Amygdala (tissue), 56 donors: ENCODE measurements at places on chromosomes 6 and 20.
A peak's percentile ranks its signal among the peaks of the same experiment; 100 is the strongest.

- no peak for DNase-seq
Observed at GRCh38 chr6:45647341-45648261, 269.9 kb upstream of the SUPT3H start.

DNA sequence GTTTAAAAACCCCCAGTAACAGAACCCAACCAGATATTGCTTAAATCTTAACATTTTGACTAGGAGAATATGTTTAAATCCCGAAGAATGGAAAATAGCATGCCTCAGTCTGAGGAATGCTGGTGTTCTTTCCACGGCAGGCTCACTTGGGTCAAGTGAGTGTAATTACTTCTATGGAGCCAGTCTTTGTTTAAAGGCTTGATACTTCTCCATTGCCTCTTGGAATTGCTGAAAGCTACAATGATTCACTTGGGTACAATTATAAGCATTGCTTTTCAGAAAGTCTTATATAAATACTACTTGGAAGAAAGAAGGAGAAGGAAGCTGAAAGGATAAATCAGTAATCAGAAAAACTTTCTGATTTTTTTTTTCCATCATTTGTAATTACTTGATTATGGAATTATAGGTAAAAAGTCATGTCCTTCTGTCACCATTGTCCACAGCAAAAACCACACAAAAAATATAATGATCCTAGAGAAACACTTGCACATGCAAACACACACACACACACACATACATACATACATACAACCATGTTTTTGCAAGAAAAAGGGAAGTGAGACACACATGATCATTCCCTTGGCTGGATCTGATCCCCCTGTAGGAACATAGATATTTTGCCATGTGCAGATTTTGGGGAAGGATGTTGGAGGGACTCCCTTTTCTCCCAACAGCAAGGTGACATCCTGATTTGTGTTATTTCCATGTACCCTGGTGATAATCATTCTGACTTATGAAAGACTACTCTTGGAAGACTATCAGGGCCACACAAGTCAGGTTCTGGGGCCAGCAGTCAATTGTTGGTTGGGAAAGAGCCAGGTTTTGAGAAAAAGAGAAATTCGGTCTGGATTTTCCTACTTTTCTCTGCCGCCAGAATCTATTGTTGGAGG, 396.0 kb upstream of the BTBD3 start:
- DNase-seq: no peak

DNA sequence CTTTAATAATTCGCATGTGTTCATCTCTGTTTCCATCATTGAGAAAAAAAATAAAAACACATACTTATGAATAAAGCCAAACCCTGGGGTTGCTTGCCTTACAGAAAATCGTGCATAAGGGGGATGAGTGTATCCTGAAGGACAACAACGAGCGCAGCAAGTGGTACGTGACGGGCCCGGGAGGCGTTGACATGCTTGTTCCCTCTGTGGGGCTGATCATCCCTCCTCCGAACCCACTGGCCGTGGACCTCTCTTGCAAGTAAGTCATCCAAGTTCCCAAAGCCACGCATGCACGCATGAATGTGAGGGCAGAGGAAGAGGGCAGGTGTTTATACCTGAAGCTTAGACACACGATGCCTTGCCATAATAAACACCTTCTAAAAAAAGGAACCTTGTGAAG, 20.9 kb upstream of the SNRNP48 start:
- DNase-seq: no peak

GRCh38 chr6:11140056-11140455, 28.5 kb upstream of the ERVFRD-1 start:
- DNase-seq: no peak

- DNase-seq: no peak
Observed at GRCh38 chr6:46136831-46137230, 7.0 kb downstream of the ENPP4 start.

- DNase-seq: no peak
Observed at GRCh38 chr6:170080828-170081371, 210.0 kb downstream of the DLL1 start.

DNA sequence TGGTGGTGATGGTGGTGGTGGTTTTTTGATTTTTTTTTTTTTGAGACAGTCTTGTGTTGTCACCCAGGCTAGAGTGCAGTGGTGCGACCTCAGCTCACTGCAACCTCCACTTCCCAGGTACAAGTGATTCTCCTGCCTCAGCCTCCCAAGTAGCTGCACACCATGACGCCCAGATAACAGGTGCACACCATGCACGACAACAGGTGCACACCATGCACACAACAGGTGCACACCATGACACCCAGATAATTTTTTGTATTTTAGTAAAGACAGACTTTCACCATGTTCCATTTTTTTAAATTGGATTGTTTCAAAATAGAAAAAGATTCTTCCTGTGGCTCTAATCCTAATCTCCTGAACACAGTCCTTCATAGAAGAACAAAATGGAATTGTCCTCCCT, 257.9 kb downstream of the ALDH8A1 start:
- no peak for DNase-seq

DNA sequence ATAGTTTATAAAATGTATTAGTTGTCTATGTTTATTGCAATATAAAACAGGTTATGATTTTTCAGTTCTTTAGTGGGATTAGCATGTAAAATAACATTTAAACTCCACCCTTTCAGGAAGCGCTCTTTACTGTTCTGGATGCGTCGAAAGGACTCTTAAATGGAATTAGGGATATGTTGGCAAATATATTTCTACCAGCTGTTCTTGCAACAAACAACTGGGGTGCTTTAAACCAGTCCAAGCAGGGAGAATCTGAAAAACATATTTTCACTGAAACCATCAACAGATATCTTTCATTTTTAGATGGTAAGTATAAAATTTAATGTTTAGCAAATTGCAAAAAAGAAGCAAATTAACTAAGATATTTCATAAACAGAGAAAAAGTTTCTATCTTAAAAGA, 21.8 kb downstream of the DNAH8 start:
- DNase-seq: no peak

GRCh38 chr20:370977-371754, 9.4 kb upstream of the TRIB3 start:
- DNase-seq: no peak

DNA sequence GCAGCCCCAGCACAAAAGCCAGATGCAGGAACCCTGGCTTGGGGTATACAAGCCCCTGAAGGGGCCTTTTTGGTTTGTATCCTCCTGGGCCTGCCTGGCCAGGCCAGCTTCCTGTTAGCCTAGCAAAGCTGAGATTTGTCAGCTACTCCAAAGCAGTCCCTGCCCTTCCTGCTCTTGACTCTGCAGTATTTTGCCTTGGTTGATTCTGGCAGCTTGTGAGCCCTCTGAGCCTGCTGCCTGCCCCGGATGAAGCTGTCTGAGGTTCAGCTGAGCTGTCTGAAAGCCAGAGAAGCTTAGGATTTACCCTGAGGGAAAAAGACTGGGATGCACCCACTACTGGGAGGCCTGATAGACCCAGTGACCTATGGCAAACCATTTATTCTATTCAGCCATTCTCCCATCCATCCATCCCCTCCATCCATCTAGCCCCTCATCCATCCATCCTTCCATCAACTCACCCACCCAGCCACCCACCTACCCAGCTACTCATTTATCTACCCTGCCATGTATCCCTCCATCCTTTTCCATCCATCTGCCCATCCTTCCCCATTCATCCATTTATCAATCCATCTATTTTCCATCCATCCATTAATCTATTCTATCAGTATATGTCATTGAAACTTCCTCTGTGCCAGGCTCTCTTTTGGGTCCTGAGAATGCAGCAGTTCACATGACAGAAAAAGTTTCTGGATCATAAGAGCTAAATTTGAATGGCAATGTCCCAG, 307.5 kb downstream of the DHX35 start:
- DNase-seq: no peak

DNA sequence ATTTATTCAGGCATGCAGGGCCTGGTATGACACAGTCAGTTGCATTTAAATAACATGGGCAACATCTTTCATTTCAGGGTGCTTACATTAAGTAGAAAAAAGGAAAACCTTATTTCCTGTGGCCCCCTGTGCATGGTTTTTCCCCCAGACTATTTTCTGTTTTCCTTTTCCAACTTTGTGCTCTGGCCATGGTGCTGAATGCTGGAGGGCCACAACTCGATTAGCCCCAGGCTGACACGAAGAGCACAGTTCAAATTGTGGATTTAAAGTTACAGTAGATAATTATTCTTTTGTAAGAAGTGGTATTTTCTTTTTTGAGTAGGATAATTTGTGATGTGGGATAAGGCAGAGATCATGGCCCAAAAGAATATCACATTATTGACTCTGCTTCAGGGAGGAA, 332.0 kb downstream of the HAO1 start:
- no peak for DNase-seq

- no peak for DNase-seq
Observed at GRCh38 chr6:80196906-80197305, 90.4 kb downstream of the BCKDHB start.

GRCh38 chr6:53793318-53794136, 1.3 kb upstream of the LRRC1 start:
- peak; percentile 10 for DNase-seq

DNA sequence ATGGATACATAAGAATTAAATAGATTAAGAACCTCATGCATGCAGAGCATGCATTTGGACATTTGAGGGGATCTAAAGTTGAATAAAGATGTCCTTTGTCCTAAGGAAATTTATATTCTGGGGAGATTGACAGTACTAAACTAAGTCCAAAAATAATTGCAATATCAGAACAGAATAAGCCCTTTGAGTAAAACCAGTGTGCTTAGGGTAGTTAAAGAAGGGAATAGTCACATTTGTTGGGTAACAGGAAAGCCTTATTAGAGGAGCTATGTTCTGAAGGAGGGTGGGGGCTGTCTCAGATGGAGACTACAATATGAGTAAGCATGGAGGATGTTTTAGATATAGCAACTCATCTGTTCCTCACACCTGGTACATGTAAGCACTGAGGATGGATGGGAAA, 35.8 kb downstream of the CDC5L start:
- DNase-seq: no peak

- no peak for DNase-seq
Observed at GRCh38 chr20:4383961-4384360, 337.7 kb upstream of the PRND start.
